ENCODE measurements at places on chromosomes 6 and 20.

GRCh38 chr6:11534561-11534960, 3.0 kb upstream of the TMEM170B start:
- DNase-seq: no peak

DNA sequence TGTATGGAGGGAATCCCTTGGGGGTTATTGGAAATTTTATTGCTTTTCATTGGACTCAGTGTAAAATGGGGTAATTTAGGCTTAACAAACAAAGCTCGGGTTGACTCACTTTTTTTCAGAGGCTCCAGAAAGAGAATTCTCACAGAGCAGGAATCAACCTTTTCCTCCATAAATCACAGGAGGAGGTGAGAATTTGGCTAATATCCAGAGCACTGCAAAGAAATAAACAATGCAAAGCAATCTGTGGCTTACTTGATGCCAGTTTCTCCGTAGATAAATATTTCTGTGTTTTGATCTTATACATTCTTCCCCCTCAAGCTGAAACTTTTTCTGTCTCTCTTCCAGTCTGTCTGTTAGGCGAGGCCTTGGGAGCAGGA, 176.6 kb downstream of the TSHZ2 start:
- no peak for DNase-seq

GRCh38 chr6:12293931-12294807, 4.0 kb downstream of the EDN1 start:
- DNase-seq: no peak

GRCh38 chr6:149723771-149724417, 6.0 kb upstream of the LATS1 start:
- peak; percentile 43 for DNase-seq

DNA sequence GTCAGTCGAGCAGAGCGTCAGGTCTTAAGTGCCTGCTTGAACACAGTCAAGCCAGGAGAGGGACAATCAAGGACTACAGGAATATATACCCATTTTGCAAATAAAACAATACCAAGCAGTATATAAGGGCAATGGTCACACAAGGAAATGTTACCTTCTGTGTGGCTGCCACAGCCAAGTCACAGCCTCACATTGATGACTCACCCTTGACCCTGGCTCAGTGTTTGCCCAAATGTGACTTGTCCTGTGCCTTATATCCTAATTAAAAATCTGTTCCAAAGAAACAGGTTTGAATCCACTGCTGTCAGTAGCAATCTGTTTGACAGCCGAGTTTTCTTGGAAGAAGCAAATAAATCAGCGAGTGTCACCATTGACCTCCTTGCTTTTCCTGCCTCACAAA, 34.3 kb downstream of the C6orf89 start:
- no peak for DNase-seq

All from myocyte (in vitro differentiated cells).